ENCODE measurements at places on chromosomes 1 and 21. TPM values are rescaled to one million over a fixed set of nuclear protein-coding genes. Genes with fewer than 3 reads are reported as not detected.

ATP5PF gene
- 106 TPM for total RNA-seq

GSTM5 gene
- total RNA-seq = not detected

OR2G2 gene
- not detected for total RNA-seq

BSND gene
- not detected for total RNA-seq

EXTL1 gene
- total RNA-seq = not detected

ADGRL2 gene
- not detected for total RNA-seq

SPRR2F gene
- total RNA-seq = not detected

CD1C gene
- total RNA-seq = not detected

MAP7D1 gene
- total RNA-seq = 234 TPM

UBIAD1 gene
- total RNA-seq = 26.5 TPM

HCRTR1 gene
- not detected for total RNA-seq

CFAP74 gene
- total RNA-seq = not detected

PLA2G5 gene
- total RNA-seq = not detected

SAMD11 gene
- not detected for total RNA-seq

KAZN gene
- total RNA-seq = 0.91 TPM

OR2M3 gene
- total RNA-seq = not detected
